ENCODE measurements at places on chromosomes 2 and 18. TPM values are rescaled to one million over a fixed set of nuclear protein-coding genes. Genes with fewer than 3 reads are reported as not detected.

DNA sequence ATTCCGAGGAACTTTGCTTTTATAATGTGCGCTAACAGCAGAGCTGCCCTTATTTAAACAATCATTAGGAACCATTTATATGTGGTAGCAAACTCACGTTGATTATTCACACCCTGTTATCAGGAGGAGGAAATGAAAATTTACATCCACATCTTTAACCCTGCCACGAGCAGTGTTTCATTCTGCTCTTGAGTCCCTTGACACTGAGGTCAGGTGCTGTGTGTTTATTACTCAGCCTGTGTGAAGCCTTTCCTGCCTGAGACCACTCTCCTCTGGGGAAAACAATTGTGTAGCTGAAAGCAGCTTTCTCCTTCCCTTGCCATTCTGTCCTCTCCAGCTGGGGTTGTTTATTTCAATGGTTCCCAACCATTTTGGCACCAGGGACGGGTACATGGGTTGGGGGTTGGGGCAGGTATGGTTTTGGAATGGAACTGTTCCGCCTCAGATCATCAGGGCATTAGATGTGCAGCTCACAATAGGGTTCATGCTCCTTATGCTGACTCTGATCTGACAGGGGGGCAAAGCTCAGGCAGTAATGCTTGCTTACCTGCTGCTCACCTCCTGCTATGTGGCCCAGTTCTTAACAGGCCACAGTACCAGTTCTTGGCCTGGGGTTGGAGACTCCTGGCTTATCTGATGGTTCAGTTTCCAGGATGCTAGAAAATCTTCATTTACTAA is 651.1 kb downstream of the TDRD15 start:
- DNase-seq, result no peak

- no peak for DNase-seq
These were observed 265.1 kb downstream of the NCKAP5 start for GRCh38 chr2:133303150-133303549.

DNA sequence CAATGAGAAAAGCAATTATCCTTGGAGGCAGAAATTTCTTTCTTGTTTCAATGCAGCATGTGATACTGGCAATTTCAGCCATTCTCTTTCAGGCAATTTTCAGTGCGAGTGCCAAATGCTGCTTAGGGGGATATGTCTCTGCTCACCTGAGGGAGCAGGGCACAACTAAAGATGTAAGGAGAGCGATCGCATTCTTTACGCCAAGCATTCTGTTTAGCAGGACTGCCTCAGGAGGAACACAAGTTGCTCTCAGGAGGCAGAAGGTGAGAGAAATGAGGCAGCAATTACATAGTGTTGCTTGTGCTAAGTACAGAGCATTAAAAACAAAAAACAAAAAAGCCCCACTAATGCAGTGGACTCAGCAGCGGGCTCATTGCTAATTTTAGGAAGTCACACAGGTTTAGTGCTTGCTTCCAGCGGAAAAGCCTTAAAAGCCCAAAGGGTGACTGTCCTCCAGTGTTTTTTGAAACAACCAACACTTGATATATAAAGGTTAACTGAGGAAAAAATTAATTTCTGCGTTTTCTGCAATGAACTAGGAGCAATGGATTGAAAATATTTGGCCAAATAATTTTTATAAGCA is 116.9 kb downstream of the METTL8 start:
- no peak for DNase-seq

GRCh38 chr2:71240794-71241193 is 13.9 kb upstream of the PAIP2B start:
- no peak for DNase-seq

DNA sequence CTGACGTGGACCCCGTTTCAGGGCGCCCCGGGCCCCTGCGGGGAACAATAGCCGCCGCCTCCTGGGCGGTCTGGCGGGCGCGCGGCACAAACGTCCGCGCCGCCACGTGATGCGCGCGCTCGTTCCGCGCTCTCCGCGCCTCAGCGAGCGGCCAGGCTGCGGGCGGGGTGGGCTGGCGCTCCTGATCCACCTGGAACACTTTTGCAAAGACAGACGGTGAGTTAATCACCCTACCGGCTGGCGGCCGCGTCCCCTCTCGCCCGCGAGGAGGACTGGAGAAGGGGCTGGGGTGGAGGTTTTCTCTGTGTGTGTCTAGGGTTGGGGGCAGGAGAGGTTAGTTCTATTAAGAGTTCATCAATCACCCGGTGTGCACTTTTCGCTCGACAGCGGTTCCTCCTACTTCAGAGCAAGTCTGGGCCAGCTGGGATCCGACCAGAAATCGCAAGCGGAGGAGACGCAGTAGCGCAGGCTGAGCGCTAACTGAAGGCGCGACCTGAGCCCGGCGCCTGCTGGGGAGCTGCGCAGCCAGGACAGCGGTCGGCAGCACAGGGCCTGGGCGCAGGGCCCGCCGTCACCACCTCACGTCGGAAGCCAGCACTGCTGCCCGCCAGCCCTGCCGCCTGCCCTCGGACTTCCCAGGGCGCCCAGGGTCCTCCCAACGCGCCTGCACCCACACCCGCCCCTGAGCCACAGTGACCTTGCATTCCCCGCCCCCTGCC is 10.3 kb upstream of the HOXD1 start:
- peak; percentile 62 for DNase-seq

DNA sequence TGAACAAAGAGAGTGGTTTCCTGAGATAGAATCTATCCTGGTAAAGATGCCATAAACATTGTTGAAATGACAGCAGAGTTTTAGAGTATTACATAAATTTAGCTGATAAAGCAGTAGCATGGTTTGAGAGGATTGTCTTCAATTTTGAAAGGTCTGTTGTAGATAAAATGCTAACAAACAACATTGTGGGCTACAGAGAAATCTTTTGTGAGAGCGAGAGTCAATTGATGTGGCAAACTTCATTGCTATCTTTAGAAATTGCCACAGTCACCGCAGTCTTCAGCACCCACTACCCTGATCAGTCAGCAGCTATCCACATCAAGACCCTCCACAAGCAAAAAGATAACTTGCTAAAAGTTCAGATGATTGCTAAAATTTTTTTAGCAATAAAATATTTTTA is 17.5 kb downstream of the VRK2 start:
- no peak for DNase-seq

DNA sequence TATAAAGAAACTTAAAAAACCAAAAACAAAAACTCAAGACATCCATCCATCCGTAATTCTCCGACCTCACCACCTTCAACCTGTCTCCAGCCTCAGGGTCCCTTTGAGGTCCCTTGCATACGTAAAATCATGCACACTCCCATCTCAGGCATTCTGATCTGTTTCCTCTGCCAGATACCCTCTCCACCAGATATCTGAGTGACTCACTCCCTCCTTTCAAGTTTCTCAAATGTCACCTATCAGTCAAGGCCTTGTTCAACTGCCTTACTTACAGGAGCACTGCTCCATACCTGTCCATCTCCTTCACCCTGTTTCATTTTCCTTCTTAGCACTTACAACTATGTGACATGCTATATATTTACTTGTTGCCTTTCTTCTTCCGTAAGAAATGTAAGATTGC is 369.3 kb downstream of the NBAS start:
- no peak for DNase-seq

DNA sequence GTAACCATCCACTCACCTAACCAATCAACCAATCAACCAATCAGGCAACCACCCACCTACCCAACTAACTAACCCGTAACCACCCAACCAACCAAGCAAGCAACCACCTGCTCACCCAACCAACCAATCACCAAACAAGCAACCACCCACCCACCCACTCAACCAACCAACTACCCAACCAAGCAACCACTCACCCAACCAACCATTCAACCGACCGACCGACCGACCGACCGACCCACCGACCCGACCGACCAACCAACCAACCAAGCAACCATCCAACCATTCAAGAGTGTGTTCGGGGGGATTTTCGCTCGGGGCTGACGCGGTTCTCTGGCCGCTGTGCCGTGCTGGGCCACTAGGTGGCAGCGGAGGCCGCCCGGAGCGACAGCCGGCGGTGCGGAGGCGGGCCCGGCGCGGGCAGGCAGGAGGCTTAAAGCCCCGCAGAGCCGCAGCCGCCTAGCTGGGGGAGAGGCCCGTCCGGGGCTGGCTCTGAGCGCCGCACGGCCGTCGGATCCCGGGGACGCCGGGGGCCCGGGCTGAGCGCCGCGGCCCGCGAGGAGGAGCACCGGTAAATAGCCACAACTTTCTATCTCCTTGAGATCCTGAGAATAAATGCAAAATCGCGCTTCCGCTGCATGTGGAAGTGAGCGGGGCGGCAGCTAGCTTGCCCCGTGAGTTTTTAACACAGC is at the start of gene MC5R:
MC5R (plus strand) TSS at position 443 of the 689 bp plus-strand sequence. CDS start 1,617 bp downstream, outside the sequence.
- DNase-seq, result peak; percentile 49

DNA sequence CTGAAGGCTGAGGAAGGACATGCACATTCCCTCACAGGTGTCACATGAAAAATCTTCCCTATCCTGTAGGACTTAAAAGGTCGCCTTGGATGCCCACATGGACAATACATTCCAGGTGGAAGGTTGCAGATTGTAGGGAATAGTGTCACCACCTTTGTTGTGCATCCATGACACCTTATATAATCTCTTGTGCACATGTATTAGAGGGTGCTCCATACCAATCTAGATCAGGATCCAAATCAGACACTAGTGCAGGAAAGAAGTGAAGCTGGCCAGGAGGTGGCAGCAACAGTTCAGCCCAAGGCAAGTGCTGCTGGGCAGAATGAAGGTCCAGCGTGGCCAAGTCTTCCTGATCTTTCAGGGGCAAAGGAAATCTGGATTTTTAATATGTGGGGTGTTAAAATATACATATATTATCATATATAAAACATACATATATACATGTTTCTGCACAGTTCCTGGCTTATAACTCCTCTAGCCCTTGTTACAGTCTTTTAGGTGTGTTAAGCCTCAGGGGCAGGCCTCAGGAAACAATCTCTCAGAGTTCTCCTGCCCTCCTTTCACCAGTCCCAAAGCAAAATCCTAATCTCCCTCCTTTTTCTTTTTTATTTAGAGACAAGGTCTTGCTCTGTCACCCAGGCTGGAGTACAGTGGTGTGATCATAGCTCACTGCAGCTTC is 16.6 kb downstream of the NIF3L1 start:
- peak; percentile 40 for DNase-seq

DNA sequence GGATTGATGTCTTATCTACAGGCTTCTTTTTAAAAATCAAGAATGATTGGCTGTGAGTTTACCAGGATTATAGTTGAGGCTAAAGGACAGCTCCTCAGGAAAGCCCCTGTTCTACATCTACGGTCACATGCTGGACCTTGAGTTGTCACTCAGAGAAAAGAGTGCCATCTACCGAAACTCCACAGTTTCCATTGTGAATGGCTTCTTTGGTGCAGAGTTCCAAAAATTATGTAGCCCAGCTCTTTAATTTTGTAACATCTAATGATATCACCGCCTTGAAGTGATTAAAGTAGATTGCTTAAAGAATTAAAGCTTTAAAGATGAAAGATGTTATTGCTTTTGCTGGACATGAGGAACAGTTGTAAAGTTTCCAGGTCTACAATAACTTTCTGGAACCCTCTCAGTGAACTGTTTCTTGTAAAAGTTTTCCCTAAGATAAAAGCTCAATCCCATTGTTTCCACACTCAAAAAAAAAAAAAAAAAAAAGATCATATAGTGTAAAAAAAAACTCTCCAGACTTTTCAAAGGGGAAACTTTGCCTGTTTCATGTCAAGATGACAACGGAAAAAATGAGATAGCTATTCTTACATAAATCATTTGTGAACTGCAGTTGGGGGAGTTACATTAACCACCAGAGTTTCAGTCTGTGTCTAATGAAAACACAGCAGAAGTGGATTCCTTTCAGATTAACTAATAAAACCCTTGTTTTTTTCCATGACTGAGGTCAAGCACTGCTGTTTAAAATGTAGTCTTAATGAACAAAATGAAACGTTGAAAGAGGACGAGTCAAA is 4.3 kb downstream of the COL3A1 start:
- peak; percentile 73 for DNase-seq

- no peak for DNase-seq
These were observed 690 bp downstream of the SDC1 start for GRCh38 chr2:20224164-20224715.

DNA sequence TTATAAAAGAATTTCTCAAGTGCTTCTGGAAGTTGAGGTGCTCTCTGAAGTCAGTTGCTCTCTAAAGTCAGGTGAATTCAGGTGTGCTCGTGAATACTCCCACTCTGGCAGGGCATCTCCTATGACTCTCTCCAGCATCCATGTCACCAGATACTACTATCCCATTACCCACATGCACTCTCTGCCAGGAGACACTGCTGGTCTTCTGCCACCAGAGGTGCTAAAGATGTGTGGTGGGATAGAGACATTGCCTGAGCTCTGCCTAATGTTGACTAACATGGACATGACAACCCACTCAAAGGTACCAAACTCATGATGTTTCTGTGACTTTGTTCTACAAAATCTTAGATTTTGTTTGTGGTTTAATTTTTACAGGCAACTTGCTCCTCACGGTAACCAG is 106.4 kb upstream of the HNRNPA3 start:
- no peak for DNase-seq

DNA sequence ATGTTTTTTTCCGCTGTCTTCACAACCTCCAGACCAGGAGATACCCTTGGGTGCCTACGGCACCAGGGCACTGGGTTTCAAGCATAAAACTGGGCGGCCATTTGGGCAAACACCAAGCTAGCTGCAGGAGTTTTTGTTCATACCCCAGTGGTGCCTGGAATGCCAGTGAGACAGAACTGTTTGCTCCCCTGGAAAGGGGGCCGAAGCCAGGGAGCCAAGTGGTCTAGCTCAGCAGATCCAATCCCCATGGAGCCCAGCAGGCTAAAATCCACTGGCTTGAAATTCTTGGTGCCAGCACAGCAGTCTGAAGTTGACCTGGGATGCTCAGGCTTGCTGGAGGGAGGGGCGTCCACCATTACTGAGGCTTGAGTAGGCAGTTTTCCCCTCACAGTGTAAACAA is 265.3 kb upstream of the ZEB2 start:
- DNase-seq, result no peak

- DNase-seq, result no peak
These were observed 33.5 kb downstream of the LOXHD1 start for GRCh38 chr18:46623541-46623940.

GRCh38 chr2:217958884-217959225 is 43.9 kb downstream of the TNS1 start:
- DNase-seq, result no peak

DNA sequence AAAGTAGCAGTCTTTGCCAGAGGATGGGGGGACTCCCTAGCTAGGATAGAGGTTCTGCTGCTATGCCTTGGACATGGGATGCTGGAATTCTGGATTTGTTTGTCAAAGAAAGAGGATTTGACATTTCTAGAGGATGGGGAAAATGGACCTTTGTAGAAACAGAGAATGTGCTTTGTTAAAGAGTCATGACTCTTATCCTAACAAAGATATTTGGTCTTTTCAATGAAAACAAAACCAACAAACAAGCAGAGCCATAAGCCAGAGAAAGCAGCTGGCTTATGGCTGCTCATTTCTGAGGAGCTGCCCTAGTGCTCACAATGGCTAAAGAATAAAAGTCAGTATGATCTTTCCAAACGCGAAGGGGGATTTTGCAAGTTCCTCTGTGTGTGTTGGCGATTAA is 40.8 kb upstream of the MAPRE2 start:
- DNase-seq, result no peak

GRCh38 chr18:48945953-48946217 is 4.9 kb downstream of the SMAD7 start:
- no peak for DNase-seq

GRCh38 chr18:75132098-75132870 is 76.7 kb downstream of the PTGR3 start:
- no peak for DNase-seq

GRCh38 chr18:46040747-46041104 is 31.3 kb downstream of the PSTPIP2 start:
- DNase-seq, result no peak

The ABCG8 gene
- polyA plus RNA-seq, result 0.88 TPM

The SIX3 gene
- not detected for polyA plus RNA-seq

The ZNF532 gene
- polyA plus RNA-seq, result 112 TPM

The IMPACT gene
- 74.0 TPM for polyA plus RNA-seq

The TIGD1 gene
- polyA plus RNA-seq, result 14.2 TPM

The PCARE gene
- 0.43 TPM for polyA plus RNA-seq

Measured in left kidney (tissue), 8 donors.